ENCODE measurements at places on chromosomes 7 and 10.
A peak's percentile ranks its signal among the peaks of the same experiment; 100 is the strongest.

- no peak for DNase-seq
These were observed 26.4 kb downstream of the NUDT13 start for GRCh38 chr10:73136627-73137026.

- no peak for DNase-seq
These were observed 20.9 kb downstream of the EBF3 start for GRCh38 chr10:129942936-129943715.

DNA sequence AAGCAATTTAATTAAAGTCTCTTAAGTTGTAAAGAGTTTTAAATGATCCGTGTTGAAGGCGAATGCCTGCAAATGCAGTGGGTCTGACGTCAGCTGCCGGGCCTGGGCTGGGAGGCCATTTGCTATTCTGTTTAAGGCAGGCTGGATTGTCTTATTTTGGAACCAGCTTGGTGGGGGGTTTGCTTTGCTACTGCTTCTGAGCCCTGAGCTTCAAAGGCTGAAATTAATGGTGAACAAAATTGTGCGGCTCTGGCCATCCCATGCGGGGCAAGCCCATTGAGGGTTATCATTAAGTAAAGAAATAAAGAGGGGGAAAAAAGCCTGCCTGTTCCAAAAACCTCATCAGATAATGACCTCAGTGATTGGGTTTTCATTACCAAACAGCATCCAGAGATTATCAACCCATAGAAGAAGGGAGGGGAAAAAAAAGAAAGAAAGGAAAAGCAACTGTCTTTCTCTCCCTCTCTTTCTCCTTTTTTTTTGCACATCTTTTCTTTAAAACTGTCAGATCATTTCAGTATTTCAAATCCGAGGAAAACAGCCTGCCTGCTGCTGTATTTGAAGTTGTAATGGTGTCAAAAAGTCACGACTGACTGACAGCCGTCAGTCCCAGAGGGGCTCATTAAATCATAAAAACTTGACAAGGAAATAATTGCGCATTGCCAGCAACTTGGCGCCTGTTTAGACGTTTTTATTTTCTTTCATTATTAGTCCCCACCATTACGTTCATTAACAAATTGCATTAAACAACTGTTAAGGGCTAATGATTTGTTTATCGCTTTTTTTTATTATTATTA lies 131.9 kb upstream of the TCF7L2 start:
- no peak for DNase-seq

GRCh38 chr10:504121-504611 lies 185.3 kb downstream of the DIP2C start:
- DNase-seq = no peak

GRCh38 chr10:42242135-42242805 lies 396.1 kb downstream of the ZNF33B start:
- no peak for DNase-seq

GRCh38 chr10:123582084-123582989 lies 83.8 kb upstream of the GPR26 start:
- peak; percentile 46 for DNase-seq

DNA sequence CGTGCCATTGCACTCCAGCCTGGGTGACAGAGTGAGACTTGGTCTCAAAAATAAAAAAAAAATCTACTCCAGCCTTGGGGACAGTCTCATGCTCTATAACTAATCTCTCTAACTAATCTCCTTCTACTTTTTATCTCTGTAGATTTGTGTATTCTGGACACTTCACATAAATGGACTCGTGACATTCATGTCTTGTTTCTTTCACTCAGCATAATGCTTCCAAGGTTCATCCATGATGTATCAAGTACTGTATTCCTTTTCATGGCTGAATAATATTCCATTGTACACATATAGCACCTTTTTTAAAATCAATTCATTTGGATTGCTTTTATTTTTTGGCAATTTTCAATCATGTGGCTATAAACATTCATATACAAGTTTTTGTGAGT lies 9.8 kb upstream of the COL26A1 start:
- DNase-seq = no peak

DNA sequence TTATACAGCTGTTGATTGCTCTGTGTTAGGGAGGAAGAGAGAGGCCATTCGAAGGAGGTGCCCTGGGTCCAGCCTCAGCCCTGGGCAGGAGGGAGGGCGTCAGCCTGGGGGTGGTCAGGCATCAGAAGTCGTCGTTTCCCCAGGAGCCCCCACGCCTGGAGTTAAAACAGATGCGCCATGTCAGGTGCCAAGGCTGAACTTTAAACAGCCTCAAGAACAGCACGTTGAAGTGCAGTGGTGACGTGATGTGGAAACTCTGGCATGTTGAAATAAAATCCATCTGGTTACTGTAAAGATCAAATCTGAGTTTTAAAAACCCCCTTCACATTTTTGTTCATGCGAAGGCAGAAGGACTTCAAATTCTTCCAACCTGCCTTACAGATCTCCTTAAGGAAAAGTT lies 128.4 kb upstream of the PPP2R2D start:
- no peak for DNase-seq

DNA sequence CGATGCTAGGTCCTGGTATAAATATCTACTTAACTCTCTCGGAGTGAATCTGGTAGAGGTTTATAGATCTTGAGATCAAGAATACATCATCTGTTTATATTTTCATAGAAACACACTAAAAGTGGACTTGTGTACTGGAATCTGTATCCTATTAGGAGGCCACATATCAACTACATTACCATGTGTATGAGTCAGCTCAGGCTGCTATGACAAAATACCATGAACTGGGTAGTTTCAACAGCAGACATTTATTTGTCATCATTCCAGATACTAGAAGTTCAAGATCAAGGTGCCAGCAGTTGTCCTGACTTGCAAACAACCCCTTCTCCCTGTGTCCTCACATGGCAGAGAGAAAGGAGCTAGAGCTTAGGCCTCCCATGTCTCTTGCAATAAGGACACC lies 113.9 kb upstream of the PFKP start:
- no peak for DNase-seq

DNA sequence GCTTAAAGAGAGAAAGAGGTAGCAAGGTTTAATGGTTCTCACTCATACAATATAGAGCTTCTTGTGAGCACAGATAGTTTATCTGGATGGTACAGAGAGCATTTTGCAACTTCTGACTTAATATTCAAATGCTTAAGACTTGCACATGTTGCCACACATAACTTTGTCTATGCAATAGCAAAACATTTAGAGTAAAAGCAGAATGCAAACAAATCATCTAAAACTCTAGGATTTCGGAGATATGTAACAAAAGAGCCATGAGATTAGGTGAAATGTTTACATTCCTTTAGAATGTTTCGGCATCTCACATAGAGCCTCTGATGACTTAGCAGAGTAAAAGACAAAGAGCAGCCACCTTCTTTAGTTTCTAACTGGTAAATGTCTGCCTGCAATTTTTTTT lies 717.1 kb upstream of the LRRN3 start:
- DNase-seq = no peak

- no peak for DNase-seq
These were observed 205.0 kb downstream of the DIP2C start for GRCh38 chr10:484441-484924.

All from NCI-H1105 treated with DMSO at 0.1 percent for 48 hours (cell line).